ENCODE measurements at places on chromosomes 16 and 17. TPM values are rescaled to one million over a fixed set of nuclear protein-coding genes. Genes with fewer than 3 reads are reported as not detected.

Gene SP2
- total RNA-seq, result 6.4 TPM

Gene OR1F1
- total RNA-seq, result not detected

Gene C1QTNF8
- total RNA-seq, result 4.3 TPM

Gene ASB16
- total RNA-seq, result 3.9 TPM

Gene SRL
- 0.68 TPM for total RNA-seq

Gene CACNG3
- not detected for total RNA-seq

Gene NUPR1
- 17.7 TPM for total RNA-seq

Gene TXNDC11
- total RNA-seq, result 44.5 TPM

Gene MEFV
- 6.1 TPM for total RNA-seq

Gene CDRT4
- total RNA-seq, result 22.2 TPM

Gene JUP
- total RNA-seq, result 82.4 TPM

Gene TMC6
- total RNA-seq, result 44.3 TPM

Gene CA5A
- total RNA-seq, result not detected

Gene CTRB2
- 12.5 TPM for total RNA-seq

Gene CCT6B
- 4.9 TPM for total RNA-seq

Gene CFAP20
- 52.5 TPM for total RNA-seq

Gene TBC1D3D
- 2.3 TPM for total RNA-seq

Gene RNF222
- total RNA-seq, result 0.56 TPM

Gene RNPS1
- total RNA-seq, result 157 TPM

Gene CDH8
- total RNA-seq, result 7.0 TPM

Gene TEKT3
- total RNA-seq, result not detected

Gene TBX21
- not detected for total RNA-seq

Gene NSRP1
- total RNA-seq, result 32.9 TPM

Gene CHST5
- total RNA-seq, result 0.56 TPM

Gene OR4D1
- total RNA-seq, result not detected

Gene ATP6V0D1
- total RNA-seq, result 68.6 TPM

Gene PKMYT1
- total RNA-seq, result 5.9 TPM

Gene MYH13
- not detected for total RNA-seq

Gene HAP1
- total RNA-seq, result not detected

Gene C17orf50
- total RNA-seq, result not detected

Gene KRT25
- total RNA-seq, result not detected

Gene RAD51D
- total RNA-seq, result 25.1 TPM

Gene PRR35
- 0.42 TPM for total RNA-seq

Gene C17orf67
- total RNA-seq, result 1.3 TPM

Gene NPIPA1
- total RNA-seq, result 101 TPM

Gene KRT31
- total RNA-seq, result not detected

Gene DPEP3
- total RNA-seq, result not detected

All from thoracic aorta (tissue), 2 donors.